ENCODE measurements at places on chromosomes 3 and 15.

DNA sequence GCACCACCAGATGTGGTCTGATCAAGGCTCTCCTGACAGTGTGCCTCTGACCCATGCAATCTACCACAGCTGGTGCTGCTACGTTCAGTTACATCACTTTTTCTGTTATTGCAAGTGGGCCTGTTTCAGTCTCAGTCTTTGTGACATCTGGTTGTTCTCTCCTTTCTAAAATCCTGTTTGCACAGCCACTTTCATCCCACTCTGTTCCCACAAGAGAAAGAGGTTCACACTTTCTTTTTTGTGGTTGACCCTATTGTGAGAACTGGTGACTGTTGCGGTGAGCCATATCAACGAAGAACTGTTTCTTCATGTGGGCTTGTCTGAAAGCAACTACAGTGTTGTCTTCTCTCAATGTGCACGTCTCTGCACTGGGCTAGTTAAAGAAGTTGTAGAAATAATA lies 342.8 kb upstream of the ARPP21 start:
- no peak for DNase-seq

GRCh38 chr15:33022629-33023028 lies 171.9 kb downstream of the FMN1 start:
- DNase-seq: no peak

DNA sequence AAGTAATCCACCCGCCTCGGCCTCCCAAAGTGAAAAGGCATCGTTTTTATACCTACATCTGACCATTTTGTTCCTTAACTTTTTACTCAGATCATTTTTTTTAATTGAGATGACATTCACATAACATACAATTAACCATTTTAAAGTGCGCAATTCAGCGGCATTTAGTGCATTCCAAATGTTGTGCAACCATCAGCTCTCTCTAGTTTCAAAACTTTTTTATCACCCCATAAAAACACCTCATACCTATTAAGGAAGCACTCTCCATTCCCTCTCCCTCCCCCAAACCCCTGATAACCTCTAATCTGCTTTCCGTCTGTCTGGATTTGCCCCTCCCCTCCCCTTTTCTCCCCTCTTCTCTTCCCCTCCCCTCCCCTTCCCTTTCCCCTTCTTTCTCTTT lies 310.1 kb downstream of the UACA start:
- DNase-seq: no peak

- DNase-seq: no peak
Observed at GRCh38 chr3:59935025-59935424, 885.2 kb upstream of the CFAP20DC start.

- DNase-seq: no peak
Observed at GRCh38 chr3:172530566-172530965, 7.3 kb upstream of the TNFSF10 start.

GRCh38 chr15:75594276-75594675 lies 15.2 kb upstream of the PTPN9 start:
- no peak for DNase-seq

GRCh38 chr3:66822186-66823008 lies 175.7 kb upstream of the KBTBD8 start:
- peak; percentile 60 for DNase-seq

GRCh38 chr15:72592097-72592496 lies 62.4 kb upstream of the GOLGA6B start:
- no peak for DNase-seq

DNA sequence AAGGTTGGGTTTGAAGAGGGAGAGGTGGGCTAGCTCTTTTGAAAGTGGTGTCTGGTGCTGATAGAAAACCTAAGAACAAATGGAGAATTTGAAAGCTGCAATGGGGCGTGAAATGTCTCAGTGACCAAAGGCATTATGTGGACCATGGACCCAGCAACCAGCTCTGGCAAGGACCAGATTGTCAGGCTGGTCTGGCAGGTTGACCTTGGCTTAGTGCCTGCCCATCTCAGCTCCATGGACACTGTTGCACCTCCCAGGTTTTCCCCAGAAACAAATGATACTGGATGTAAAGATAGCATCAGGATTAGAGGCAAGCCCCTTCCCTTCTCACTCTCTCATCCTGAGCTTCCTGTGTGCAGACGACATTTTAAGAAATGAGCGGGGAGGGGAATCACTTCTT lies 302.9 kb upstream of the LRRFIP2 start:
- no peak for DNase-seq

GRCh38 chr15:78840661-78841375 lies 29.6 kb upstream of the ADAMTS7 start:
- no peak for DNase-seq

DNA sequence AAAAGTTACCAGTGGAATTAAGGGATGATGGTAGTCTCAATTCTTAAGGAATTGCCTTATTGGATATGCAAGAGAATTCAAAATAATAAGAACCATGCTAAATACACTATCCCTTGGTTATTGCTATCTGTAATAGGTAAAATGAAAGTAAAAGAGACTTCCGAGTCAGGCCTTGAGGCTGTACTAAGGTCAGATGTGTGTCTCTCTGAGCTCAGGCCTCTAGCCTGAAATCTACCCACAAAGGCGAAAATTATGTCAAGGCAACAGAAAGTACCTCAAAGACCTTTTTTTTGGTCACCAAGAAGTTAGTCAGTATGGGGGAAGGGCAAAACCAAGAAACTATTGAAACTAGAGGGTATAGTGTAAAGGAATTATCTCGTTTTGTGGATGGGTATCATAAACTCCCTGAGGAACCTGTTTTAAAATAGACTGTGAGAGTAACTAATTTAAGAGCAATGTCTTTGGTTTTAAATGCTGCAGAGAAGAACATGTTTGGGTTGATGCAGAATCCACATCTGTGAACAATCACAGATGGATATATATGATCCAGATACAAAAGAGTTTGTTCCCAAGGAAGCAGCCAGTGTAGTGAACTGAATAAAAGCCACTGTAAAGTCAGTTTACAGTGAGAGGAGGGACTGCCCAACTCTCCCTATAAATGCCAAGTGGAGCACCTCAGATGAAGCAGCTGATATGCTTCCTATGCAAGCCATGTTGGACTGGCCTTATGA lies 382.3 kb upstream of the SEMA6D start:
- no peak for DNase-seq

DNA sequence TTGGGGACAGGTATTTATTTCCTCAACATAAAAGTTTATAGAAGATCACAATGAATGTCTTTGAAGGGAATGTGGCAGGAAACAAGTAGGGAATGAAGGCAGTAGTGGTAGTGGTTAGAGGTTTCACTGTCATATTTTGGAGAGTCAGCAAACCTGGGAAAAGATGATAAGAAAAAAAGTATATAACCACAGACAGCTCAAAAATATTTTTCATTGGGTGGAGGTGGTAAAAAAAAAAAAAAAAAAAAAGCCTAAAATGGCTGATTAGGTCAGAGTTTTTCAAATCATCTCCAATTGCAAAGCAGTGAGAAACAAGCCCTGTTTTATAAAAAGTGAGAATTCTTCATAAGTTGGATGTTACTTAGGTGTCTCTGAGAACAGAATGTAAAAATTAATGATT lies 400.0 kb downstream of the LSAMP start:
- no peak for DNase-seq

- no peak for DNase-seq
Observed at GRCh38 chr15:66452971-66453580, 44.5 kb downstream of the SNAPC5 start.

DNA sequence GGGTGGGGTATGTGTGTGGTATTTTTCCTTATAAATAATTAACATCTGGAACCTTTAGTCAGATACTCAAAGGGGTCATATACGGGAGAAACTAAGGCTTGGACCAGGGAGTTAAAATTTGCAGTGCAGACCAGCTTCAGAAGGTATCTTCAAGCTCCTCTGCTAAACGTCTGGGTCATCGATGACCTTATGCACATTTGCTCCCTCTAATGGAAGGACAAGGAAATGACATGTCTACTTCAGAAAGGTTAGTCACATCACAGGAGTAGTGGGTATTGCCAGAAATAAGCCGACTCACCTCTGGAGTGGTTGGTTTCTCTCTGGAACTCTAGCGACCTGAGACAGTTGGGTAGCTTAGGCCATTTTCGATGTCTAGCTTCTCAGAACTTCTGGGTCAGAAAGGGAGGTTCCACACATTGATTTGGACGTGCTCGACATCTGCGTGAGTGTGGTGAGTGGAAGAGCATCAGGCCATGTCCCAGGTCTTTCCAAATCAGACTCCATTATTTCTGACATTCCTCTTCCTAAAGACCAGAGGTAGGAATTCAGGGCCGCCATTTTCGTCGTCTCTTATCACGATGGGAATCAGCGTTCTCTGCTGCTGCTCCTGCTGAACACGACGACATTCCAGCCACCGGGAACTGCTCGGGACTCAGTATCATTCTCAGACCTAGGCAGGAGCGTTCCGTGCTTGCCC lies 31.8 kb upstream of the RASA2 start:
- peak; percentile 95 for DNase-seq

- DNase-seq: no peak
Observed at GRCh38 chr3:58000306-58001085, 7.7 kb upstream of the FLNB start.

DNA sequence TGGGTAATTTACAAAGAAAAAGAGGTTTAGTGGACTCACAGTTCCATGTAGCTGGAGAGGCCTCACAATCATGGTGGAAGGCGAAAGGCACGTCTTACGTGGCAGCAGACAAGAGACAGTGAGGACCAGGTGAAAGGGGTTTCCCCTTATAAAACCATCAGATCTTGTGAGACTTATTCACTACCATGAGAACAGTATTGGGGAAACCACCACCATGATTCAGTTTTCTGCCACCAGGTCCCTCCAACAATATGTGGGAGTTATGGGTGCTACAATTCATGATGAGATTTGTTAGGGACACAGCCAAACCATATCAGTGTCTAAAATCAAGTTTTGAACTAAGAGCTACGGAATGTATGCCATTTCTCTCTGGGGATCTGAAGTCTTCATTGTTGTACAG lies 354.8 kb upstream of the C2CD4B start:
- DNase-seq: no peak

- no peak for DNase-seq
Observed at GRCh38 chr3:69423463-69424155, 37.7 kb upstream of the FRMD4B start.

DNA sequence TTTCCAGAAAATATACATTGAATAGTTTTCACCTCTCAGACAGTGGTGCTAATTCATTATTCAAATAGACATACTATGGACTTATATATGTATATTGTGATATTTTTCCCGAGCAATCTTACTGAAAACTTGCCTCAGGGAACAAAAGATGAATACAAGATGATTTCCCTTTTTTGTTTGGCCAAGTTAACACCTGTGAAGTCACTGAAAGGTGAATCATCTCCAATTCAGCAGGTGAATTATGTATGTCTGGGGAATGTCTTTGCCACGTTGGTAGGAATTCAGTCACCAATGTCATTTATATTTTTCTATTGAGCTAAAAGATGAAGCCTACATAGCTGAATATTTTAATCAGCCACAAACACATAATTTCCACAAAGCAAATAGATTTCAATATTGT lies 88.2 kb downstream of the GPR156 start:
- DNase-seq: no peak

GRCh38 chr15:40067921-40068624 lies 29.1 kb upstream of the SRP14 start:
- DNase-seq: no peak

DNA sequence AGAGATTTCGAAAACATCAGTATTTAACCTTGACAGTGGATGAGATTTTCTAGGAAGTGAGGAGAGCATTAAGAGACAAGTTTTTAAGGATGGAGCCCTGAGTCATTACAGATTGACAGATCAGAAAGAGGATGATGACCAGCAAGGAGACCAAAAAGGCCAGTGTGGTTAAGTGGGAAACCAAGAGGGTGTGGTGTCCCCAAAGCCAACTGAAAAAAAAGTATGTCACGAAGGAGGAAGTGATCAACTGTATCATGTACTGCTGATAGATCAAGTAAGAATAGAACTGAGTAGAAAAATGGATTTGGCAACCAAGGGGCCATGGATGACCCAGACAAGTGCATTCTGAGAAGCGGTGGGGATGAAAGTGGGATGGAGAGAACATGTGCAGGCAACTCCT lies 491.8 kb downstream of the FHIT start:
- DNase-seq: no peak

- no peak for DNase-seq
Observed at GRCh38 chr3:112297714-112298113, 3.7 kb upstream of the SLC9C1 start.

DNA sequence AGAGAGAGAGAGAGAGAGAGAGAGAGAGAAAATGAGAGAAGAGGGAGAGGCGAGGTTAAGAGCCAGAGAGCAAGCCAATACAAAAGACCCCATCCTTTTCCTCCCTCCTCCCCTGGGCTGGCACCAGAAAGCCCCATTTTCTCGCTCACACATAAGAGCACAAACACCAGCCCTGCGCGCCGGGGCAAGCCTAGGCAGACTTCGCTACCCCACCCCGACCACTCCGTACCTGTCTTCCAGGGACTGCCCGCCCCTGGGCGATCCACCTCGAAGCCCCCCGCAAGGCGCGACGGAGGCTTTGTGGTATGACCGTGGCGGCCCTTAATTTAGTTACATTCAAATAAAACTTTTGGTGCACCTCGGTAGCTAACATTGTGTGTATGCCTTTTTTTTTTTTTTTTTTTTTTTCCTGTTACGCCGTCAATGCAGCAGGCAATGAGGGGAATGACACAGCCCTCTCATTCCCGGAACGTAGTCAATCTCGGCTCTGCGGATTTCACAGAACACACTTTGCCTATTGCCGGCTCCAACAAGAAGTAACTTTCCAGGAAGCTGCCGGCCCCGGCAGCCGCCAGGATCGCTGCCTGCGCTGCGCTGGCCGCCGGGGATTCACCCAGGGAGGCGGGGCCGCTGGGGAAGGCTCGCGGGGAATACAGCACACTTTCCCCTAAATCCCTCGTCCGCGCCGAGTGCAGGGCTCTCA lies 7.7 kb downstream of the BCL6 start:
- DNase-seq: no peak

GRCh38 chr15:41013691-41014414 lies 60.6 kb downstream of the CHAC1 start:
- no peak for DNase-seq

DNA sequence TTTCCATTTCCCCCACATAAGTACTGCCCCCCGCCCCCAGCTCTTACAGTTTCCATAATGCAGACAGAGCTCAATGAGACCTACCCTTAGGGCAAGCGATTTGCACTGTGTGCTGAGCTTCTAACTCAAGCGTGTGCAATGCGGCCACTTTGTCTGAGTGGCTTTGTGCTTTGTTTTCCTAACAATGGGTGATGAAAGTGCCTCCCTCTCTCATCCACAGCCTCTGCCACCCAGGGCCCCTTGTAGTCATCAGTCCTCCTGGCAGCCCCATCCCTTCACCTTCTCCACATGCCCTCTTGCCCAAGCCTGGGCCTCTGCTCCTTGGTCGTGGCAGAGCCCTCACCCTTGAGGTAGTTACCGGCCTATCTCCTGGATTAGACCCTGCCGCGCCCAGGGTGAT lies 17.2 kb downstream of the DAPK2 start:
- DNase-seq: no peak

DNA sequence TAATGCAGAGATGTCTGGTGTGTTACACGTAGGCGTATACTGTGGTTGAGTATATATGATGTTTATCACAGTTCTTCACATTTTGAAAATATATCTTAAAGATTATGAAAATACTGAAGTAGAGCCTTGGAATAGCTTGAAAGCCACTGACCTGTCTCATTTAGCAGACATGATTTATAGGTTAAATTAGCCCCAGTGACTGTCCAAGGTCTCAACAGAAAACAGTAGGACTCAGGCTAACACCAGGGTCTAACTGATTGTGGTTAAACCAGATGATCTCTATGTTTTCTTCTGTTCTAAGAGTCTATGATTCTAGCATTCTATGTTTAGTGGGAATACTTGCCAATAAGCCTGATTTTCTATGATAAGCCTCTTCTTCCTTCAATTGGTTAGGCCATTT lies 166.4 kb upstream of the NR2E3 start:
- no peak for DNase-seq

Data from A549 (cell line).